ENCODE measurements at places on chromosomes 3 and 15.

GRCh38 chr15:94164202-94164807 is 67.1 kb upstream of the MCTP2 start:
- no peaks in the 10 kb centered on the region for H3K4me1 ChIP-seq
- no peak overlapping the region for H3K4me3 ChIP-seq
- H3K27me3 ChIP-seq, result no peaks in the 10 kb centered on the region

DNA sequence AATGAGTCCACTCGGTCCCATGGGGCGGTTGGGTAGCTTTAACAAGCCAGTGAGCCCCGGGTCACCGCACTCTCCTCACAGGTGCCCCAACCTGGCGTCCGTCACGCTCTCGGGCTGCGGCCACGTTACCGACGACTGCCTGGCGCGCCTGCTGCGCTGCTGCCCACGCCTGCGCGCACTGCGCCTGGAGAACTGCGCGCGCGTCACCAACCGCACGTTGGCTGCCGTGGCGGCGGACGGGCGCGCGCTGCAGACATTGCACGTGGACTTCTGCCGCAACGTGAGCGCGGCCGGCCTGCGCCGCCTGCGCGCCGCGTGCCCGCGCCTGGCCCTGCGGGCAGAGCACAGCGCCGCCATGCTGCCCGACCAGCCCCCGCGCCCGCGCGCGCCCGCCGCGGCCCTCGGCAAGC is 3.4 kb downstream of the FBXL22 start:
- no peak overlapping the region for H3K27ac ChIP-seq
- H3K4me1 ChIP-seq, result peaks cover 31% of the 10 kb centered on the region
- no peaks in the 10 kb centered on the region for H3K36me3 ChIP-seq

DNA sequence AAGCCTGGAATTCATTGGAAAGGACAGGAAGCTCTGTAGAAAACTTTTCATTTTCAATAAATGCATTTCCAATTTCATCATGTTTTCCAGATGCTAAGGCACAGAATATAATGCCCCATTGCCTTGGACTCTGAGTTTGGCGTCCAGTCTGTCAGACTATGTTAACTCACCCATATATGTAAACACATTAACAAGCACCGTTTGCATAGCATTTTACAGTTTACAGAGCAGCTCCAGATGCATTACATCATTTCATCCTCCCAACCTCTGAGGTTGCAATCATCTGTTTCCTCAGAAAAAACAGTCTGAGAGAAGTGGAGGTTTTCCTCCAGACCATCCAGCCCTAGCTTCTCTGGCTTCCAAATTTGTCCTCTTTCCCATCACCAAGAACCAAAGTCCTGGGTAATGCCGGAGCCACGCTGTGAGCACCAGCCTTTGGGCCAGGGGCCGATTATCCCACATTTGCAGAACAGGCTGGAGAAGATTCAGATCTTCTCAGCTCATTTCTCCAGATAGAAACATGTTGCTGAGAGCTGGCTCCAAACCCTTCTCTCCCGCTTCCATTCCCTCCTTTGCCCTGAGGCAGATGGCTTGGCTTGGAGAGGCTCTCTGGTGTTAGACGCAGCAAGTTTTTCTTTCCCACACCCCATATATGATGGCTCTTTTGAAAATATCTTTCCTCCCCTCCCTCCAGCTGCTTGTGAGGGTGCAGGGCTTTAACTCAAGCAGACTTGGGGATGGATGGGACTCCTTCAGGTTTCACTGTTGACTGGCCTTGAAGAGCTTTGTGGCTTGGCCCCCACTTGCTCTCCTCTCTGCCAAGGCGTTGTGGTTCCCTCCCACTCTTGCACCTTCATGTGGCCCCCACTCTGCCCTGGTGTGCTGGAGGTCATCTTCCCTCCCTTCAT is 26.0 kb downstream of the CYP19A1 start:
- H3K27me3 ChIP-seq, result peaks cover 39% of the 10 kb centered on the region
- no peaks in the 10 kb centered on the region for H3K4me1 ChIP-seq
- no peak overlapping the region for H3K27ac ChIP-seq
- DNase-seq, result no peak
- no peaks in the 10 kb centered on the region for H3K36me3 ChIP-seq

GRCh38 chr3:18379647-18380046 is 45.5 kb downstream of the SATB1 start:
- no peaks in the 10 kb centered on the region for H3K4me1 ChIP-seq
- H3K4me3 ChIP-seq, result no peak overlapping the region
- DNase-seq, result no peak
- H3K36me3 ChIP-seq, result no peaks in the 10 kb centered on the region

GRCh38 chr3:172106037-172106954 is 66.9 kb downstream of the FNDC3B start:
- peaks cover 69% of the 10 kb centered on the region for H3K4me1 ChIP-seq
- no peaks in the 10 kb centered on the region for H3K27me3 ChIP-seq
- H3K4me3 ChIP-seq, result no peak overlapping the region
- peaks cover 15% of the 10 kb centered on the region for H3K36me3 ChIP-seq
- no peak for DNase-seq

DNA sequence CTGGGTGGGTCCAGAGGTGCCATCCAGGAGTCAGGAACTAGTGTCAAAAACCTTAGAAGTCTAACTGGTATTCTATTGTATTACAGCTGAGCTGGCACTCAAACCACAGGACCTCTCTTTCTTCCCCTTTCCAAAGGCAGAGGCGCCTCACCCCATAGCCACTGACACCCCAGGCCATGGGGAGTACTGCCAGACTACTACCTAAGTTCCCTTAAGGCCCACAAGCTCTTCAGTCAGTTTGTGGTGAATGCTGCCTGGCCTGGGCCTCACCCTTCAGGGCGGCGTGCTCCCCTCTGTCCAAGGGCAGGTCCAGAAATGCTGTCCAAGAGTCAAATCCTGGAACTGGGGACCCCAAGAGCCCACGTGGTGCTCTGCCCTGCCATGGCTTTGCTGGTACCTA is 43.0 kb upstream of the FGF7 start:
- H3K27ac ChIP-seq, result no peak overlapping the region
- DNase-seq, result no peak
- H3K36me3 ChIP-seq, result no peaks in the 10 kb centered on the region
- H3K4me1 ChIP-seq, result peaks cover 4% of the 10 kb centered on the region
- peaks cover 23% of the 10 kb centered on the region for H3K27me3 ChIP-seq

GRCh38 chr3:148173851-148174250 is 523.9 kb upstream of the AGTR1 start:
- peaks cover 49% of the 10 kb centered on the region for H3K4me1 ChIP-seq
- H3K27ac ChIP-seq, result peak overlapping the region; percentile 67
- peaks cover 3% of the 10 kb centered on the region for H3K36me3 ChIP-seq
- DNase-seq, result no peak

GRCh38 chr15:95298729-95299128 is 1031.8 kb upstream of the NR2F2 start:
- H3K27ac ChIP-seq, result no peak overlapping the region
- peaks cover 6% of the 10 kb centered on the region for H3K36me3 ChIP-seq
- peaks cover 19% of the 10 kb centered on the region for H3K4me1 ChIP-seq
- H3K4me3 ChIP-seq, result no peak overlapping the region
- DNase-seq, result no peak

DNA sequence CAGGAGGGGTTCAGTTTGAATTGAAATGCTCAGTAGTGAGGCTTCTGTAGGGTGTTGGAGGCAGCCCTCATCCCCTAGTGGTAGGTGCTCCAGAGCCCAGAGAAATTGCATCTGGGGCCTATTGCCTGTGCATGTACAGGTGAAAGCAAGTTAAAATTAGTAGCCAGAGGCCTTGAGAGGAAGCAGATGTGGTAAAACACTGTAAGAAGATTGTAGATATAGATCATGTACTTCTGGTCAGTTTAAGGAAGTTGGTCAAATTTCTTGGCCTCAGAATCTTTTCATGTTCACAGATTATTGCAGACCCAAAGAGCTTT is 34.6 kb downstream of the IGSF10 start:
- no peaks in the 10 kb centered on the region for H3K27me3 ChIP-seq
- no peak for DNase-seq
- no peaks in the 10 kb centered on the region for H3K36me3 ChIP-seq
- H3K4me3 ChIP-seq, result no peak overlapping the region
- no peak overlapping the region for H3K27ac ChIP-seq

GRCh38 chr3:29453284-29454001 is 172.6 kb downstream of the RBMS3 start:
- H3K36me3 ChIP-seq, result peaks cover 11% of the 10 kb centered on the region
- H3K4me1 ChIP-seq, result peaks cover 27% of the 10 kb centered on the region
- H3K27ac ChIP-seq, result peak overlapping the region; percentile 76
- H3K4me3 ChIP-seq, result no peak overlapping the region
- no peak for DNase-seq

GRCh38 chr3:57939775-57940174 is 68.4 kb upstream of the FLNB start:
- peaks cover 5% of the 10 kb centered on the region for H3K36me3 ChIP-seq
- no peak overlapping the region for H3K27ac ChIP-seq
- DNase-seq, result peak; percentile 40
- H3K4me3 ChIP-seq, result no peak overlapping the region
- H3K4me1 ChIP-seq, result peaks cover 26% of the 10 kb centered on the region

- H3K27ac ChIP-seq, result no peak overlapping the region
- no peaks in the 10 kb centered on the region for H3K36me3 ChIP-seq
- peaks cover 10% of the 10 kb centered on the region for H3K4me1 ChIP-seq
- peaks cover 54% of the 10 kb centered on the region for H3K27me3 ChIP-seq
- peak; percentile 81 for DNase-seq
- no peak overlapping the region for H3K4me3 ChIP-seq
Measured at GRCh38 chr3:127136024-127136600, 56.8 kb upstream of the PRR23E start.

GRCh38 chr3:107421170-107421792 is 44.0 kb downstream of the CCDC54 start:
- H3K4me1 ChIP-seq, result peaks cover 3% of the 10 kb centered on the region
- H3K36me3 ChIP-seq, result no peaks in the 10 kb centered on the region
- peak overlapping the region; percentile 68 for H3K4me3 ChIP-seq
- no peak for DNase-seq
- peaks cover 5% of the 10 kb centered on the region for H3K27me3 ChIP-seq

DNA sequence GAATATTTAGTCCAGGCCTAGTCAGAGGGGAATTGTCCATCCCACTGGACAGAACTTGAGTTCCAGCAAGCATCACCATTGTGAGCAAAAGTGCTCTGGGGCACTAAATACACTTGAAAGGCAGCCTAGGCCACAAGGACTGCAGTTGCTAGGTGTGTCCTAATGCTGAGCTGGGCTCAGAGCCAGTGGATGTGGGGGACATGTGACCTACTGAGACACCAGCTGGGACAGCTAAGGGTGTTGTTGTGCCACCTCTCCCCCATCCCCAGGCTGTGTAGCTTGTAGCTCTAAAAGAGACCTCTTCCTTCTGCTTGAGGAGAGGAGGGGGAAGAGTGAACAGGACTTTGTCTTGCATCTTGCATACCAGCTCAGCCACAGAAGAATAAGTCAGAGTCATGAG is 120.9 kb downstream of the DTWD1 start:
- no peaks in the 10 kb centered on the region for H3K36me3 ChIP-seq
- H3K27ac ChIP-seq, result no peak overlapping the region
- peaks cover 34% of the 10 kb centered on the region for H3K27me3 ChIP-seq
- no peaks in the 10 kb centered on the region for H3K4me1 ChIP-seq
- no peak for DNase-seq

DNA sequence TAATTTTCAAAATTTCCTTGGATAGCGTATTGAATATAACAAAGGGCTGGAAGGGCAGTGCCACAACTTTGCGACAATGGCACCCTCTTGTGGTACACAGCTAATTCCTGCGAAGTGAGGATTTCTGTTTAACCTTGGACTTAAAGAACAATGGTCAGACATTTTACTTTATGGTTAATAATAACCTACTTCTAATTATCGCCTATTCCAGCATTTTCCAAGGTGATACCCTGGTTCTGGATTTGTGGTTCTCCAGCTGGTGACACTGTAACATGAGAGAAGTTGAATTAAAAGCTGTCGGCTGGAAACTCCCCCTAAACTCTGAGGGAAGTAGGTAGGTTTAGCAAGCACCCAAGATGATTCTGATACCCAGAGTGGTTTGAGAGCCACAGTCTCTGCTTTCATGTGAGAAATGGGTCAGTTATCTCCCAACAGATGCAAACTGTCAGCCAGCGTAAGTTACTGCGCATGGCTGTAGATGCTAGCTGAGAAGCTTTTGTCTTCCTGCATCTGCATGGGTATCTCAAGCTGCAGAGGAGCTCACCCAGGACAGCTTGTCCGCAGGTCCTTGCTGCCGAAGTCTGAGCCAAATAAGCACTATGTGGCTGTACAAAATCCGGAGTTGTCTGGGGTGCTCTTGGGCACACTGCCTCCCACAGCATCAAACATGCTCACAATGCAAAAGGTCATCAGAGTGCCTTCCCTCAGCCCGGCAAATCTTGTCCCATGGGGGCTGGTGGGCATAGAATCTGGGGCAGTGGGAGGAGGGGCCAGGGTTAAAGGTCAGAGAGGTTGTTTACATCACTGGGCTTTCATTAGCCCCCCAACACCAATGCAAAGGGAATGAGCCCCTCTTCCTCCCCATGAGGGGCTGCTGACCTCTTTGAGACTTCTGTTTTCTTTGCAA is 6.6 kb upstream of the CHSY1 start:
- H3K27ac ChIP-seq, result no peak overlapping the region
- H3K4me1 ChIP-seq, result peaks cover 9% of the 10 kb centered on the region
- H3K4me3 ChIP-seq, result no peak overlapping the region
- H3K36me3 ChIP-seq, result no peaks in the 10 kb centered on the region

- no peak for DNase-seq
- no peak overlapping the region for H3K27ac ChIP-seq
- H3K4me3 ChIP-seq, result no peak overlapping the region
- H3K36me3 ChIP-seq, result peaks cover 23% of the 10 kb centered on the region
Measured at GRCh38 chr3:141981084-141981483, 104.6 kb downstream of the ATP1B3 start.

DNA sequence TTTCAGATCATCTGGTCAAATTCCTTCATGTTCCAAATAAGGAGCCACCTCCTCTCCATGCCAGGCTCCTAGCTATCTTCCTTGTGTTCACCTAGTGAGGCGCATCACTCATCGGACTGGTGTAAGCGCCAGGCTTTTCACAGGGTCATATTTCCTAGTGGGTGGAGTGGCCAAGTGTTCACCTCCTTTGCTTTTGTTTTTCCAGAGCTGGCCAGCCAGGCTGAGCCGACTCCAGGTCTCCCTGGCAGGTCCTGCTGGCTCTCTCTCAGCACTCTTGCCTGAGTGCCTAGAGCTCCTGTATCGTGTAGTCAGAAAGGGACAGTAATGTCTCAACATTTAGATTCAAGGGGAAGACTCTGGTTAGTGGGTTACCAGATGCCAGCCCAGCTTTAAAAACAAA is 31.0 kb downstream of the HEG1 start:
- peaks cover 65% of the 10 kb centered on the region for H3K36me3 ChIP-seq
- peak overlapping the region; percentile 62 for H3K27ac ChIP-seq
- H3K27me3 ChIP-seq, result no peaks in the 10 kb centered on the region
- H3K4me1 ChIP-seq, result peaks cover 30% of the 10 kb centered on the region
- DNase-seq, result no peak
- no peak overlapping the region for H3K4me3 ChIP-seq

GRCh38 chr15:65408324-65409035 is 14.3 kb downstream of the IGDCC4 start:
- no peak for DNase-seq
- peak overlapping the region; percentile 89 for H3K27ac ChIP-seq
- no peaks in the 10 kb centered on the region for H3K27me3 ChIP-seq
- peaks cover 54% of the 10 kb centered on the region for H3K4me1 ChIP-seq
- H3K4me3 ChIP-seq, result no peak overlapping the region

- no peaks in the 10 kb centered on the region for H3K27me3 ChIP-seq
- H3K4me1 ChIP-seq, result peaks cover 7% of the 10 kb centered on the region
- H3K27ac ChIP-seq, result no peak overlapping the region
- H3K36me3 ChIP-seq, result no peaks in the 10 kb centered on the region
Measured at GRCh38 chr3:102156426-102156825, 278.4 kb upstream of the ZPLD1 start.
